ENCODE measurements at places on chromosomes 3 and 15.

GRCh38 chr15:72592097-72592496 lies 62.4 kb upstream of the GOLGA6B start:
- DNase-seq, result no peak

GRCh38 chr15:60815321-60815720 lies 336.4 kb upstream of the ICE2 start:
- DNase-seq, result no peak

DNA sequence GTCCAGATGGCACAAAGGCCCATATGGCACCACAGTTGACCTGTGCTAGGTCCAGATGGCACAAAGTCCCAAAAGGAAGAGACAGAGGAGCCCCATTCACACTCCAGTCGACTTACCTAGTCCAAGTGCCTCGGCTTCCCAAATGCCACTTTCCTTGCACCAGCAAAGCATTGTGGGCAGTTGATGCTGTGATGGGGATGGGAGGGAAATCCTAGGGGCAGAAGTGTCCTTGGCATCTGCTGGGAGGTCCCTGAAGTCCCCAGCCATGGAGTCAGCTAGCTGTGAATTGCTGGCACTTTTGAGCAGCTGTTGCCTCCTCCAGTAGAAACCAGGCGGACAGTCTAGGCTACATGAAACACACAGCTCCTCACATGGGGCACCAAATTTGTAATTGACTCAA lies 60.3 kb upstream of the SIAH2 start:
- DNase-seq, result no peak

DNA sequence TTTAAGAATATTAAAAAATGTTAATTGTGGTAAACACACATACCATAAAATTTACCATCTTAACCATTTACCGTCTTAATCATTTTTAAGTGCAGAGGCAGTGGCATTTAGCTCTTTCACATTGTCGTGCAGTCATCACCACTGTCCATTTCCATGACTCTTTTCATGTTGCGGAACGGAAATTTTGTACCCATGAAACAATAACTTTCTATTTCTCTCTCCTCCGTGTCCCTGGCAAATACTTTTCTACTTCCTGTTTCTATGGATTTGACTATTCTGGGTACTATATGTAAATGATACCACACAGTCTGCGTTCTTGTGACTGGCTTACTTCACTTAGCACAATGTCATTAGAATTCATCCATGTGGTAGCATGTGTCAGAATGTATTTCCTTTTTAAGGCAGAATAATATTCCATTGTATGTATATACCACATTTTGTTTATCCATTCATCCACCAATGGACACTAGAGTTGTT lies 27.9 kb downstream of the AKAP13 start:
- DNase-seq, result no peak

DNA sequence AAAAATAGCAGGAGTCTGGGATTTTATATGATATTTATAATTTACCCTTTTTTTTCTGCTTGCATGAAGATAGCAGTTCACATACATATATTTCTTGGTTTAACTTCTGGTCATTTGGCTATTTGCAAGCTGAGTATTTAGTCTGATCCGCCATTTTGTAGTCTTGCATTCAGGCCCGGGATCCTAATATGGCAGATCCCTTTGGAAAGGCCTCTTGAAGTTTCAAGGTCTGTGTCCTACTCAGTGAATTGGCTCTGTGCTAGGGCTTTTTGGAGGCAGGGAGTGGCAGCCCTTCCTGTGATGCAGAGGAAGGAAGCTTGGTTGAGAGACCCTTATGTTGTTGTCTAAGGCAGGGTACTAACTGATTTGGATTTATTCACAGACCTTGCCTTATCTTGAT lies 2.9 kb downstream of the SNRPN start:
- no peak for DNase-seq

DNA sequence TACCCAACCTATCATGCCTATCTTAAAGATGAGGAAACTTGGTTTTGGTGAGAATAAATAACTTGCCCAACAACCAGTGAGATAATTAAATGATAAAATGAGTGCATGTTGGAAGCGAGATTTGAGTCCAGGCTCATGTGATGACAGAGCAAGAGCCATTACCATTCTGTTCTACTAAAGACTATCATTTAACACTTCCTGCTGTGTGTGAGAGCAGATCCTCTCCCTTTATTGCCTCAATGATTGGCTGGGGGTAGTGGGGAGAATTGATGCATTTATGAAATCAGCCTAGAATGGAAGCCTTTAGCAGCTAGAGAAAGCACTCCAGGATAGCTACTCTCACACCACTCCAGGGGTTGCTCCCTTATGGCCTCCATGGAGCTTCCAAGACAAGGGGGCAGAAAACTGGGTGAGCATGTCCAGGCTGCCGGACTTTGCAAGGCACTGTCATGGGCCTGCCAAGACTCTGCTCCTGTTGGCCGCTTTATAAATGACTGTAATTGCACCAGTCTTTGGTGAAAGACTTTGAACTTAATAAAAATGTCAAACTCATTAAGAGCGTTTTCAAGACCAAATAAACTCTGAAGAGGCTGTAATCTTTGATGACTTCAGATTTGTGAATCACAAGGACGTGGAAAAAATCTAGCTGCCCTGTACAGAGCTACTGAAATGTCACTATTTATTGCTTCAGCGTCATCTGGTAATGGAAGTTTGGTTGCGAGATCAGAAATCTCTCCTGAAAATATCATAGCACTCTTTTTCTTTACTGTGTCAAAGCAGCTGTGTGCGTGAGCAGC lies 209.1 kb upstream of the NR2E3 start:
- no peak for DNase-seq

- DNase-seq, result no peak
Measured at GRCh38 chr15:79702621-79703020, 194.2 kb downstream of the MTHFS start.

DNA sequence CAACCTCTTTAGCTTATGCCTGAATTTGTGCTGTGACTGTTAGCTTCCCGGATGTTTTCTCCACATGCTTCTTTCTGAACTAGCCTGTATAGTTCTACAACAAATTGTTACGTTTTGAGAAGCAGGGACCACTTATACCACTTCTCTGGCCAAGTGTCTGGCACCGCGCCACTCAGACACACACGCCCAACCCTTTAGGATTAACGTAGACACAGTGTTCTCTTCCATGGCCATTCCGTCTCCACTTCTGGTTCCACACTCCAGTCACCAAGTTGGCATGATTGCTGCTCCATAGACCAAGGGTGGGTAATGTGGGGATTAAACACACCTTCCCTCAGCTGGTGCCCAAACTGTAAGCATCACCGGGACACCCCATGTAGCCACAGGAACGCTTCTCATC lies 755 bp upstream of the TMEM108 start:
- no peak for DNase-seq

DNA sequence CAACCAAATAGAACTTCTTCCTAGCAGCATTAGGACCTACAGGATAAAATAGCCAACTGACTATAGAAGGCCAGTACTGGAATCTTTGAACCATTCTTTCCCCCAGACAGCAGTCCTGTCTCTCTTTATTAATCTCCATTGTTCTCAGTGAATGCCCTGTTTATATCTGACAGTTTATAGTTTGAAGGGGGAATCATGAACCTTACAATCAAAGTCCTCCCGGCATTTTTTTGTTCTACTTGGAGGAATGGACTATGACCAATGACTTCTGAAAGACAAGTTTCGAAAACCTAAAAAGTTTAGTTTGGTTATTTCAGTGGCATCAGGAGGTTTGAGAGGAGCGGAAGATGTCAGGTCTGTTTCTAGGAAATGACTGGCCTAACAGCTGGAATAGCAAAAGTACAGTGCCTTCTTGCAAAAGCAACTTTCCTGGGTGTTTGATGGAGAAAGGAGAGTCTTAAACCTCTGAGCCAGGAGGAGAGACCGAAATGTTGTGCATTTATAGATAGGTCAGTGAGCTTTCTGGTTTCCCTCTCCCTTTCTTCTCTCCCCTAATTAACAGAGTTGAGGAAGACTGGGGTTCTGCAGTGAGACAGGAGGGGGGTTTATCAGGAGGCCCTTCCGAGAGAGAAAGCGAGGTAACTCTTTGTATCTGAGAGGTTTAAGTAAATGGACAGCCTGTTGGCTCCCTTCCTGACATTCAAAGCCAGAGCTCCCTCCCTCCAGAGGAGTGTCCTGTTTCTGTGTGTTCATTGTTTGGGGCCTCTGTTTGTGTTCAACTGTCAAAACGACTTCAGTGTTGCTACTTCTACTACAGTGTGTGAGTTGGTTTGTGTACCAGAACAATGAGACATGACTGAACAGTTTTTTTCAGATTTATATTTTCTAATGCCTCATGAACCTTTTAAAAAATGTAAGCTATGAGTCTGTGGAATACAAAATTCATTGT lies 383.0 kb upstream of the RARB start:
- peak; percentile 51 for DNase-seq

- no peak for DNase-seq
Measured at GRCh38 chr3:138921316-138922292, 25.3 kb downstream of the FOXL2 start.

DNA sequence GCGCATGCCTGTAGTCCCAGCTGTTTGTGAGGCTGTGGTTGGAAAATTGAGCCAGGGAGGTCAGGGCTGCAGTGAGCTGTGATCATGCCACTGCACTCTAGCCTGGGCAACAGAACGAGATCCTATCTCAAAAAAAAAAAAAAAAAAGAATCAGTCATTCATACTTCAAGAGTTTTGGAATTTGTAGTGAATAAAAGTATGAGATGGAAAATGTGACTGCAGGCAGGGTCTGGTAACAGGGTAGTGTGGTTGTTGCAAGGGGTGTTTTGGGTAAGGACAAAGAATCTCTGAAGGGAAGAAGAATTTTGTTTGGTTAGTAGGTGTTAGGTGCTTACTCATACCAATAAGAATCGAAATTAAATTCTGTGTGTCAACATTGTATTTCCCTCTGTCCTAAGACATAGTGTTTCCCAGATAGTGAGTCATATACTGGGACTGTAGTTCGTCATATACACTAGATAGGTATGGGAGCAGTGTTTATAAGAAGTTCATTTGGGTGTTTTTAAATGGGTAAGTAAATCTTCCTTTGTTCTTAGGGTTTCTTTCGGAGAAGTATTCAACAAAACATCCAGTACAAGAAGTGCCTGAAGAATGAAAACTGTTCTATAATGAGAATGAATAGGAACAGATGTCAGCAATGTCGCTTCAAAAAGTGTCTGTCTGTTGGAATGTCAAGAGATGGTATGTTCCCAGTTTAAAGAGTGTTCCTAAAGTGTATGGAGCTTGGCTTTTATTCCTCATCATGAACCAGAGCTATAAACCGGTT lies 14.2 kb downstream of the NR1D2 start:
- DNase-seq, result no peak

GRCh38 chr3:173065543-173065981 lies 75.5 kb downstream of the SPATA16 start:
- DNase-seq, result no peak

DNA sequence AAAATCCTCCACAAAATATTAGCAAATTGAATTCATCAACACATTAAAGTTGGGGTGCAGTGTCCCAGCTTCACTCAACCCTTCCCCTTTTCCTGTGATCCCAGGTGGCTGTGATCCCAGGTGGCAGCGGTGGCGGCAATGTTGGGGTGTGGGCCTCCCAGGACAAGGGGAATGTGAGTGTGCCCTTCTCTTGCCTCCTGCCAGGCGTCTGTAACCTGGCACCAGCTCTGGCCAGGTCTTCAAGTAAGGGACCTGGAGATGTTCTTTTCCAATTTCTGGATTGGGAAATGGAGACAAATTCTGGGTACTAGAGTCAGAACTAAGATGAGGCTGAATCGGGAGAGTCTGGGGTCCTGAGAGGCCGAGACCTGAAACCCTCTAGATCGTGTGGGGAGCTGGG lies 20.1 kb downstream of the GOLGA6A start:
- no peak for DNase-seq

- DNase-seq, result no peak
Measured at GRCh38 chr3:23743141-23743784, 62.5 kb upstream of the UBE2E1 start.

- no peak for DNase-seq
Measured at GRCh38 chr3:69338911-69339310, 47.0 kb downstream of the FRMD4B start.

DNA sequence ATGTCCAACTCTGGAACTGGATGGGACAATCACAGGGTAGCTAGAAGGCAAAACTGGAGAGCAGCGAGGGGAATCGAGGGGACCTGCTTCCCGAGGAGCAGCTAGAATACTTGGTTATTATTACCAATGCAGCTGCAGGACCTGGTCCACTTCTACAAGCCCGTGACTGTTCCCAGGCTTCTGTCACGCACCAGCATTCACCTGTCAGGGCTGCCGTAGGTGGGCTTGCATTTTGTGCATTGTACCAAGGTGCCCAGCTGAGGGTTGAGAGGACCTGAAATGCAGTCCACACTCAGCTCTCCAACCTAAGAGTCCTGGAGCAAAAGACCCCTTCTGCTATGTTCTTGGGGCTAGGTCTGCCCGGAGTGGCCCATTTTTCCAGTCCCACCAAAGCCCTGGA lies 2.3 kb downstream of the SEMA4B start:
- no peak for DNase-seq

DNA sequence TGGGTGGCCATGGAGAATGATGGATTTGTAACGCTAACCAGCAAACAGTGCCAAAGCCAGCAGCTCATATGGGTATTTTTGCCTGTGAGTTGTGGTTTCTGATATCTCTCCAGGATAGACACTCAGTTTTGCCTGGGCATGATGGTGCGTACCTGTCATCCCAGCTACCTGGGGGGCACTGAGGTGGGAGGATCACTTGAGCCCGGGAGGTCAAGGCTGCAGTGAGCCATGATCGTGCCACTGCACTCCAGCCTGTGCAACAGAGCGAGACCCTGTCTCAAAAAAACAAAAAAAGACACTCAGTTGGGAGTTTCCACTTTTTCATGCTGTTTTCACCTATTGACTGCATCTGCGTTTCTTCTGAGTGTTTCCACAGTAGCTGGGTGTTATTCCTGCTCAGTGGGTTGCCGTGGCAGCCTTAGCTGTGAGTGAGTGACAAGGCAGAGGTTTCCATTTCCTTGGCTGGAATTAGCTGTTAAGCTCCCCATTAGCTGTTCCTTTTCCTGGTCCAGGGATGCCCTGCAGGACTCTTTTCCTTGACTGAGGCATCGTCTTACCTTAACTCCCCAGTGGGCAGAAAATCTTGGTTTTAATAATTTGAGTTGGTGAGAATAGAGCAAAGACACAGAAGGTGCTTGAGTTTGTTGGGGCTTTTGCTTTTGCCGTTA lies 14.2 kb upstream of the RPP14 start:
- no peak for DNase-seq

DNA sequence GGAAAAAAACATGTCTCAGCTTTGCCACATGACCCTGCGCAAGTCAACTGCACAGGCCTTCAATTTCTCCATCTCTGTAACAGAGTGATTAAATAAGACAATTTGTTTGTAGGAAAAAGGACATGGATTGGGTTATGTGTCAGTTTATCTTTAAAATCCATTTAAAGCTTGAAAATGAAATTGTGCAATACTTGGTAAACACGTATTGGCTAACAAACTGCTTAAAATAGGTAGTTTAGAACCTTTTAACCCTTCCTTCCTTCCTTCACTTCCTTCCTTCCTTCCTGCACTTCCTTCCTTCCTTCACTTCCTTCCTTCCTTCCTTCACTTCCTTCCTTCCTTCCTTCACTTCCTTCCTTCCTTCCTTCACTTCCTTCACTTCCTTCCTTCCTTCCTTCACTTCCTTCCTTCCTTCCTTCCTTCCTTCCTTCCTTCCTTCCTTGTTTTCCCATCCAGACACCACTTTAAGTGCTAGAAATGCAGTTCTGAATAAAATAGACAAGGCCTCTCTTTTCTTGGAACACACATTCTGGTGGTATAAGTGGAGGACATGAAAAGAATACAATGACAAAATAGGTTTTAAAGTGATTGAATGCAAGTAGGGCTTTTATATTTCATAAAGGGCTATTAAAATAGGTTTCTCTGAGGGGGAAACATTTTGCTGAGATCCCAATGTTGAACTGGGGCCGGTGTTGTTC lies 130.2 kb upstream of the TP63 start:
- no peak for DNase-seq

All from hypothalamus (tissue), 51 donors.